NCI-H146 (cell line): ENCODE measurements at places on chromosomes 2 and 18.

GRCh38 chr2:226660124-226660523 lies 139.5 kb downstream of the IRS1 start:
- no peak for DNase-seq

DNA sequence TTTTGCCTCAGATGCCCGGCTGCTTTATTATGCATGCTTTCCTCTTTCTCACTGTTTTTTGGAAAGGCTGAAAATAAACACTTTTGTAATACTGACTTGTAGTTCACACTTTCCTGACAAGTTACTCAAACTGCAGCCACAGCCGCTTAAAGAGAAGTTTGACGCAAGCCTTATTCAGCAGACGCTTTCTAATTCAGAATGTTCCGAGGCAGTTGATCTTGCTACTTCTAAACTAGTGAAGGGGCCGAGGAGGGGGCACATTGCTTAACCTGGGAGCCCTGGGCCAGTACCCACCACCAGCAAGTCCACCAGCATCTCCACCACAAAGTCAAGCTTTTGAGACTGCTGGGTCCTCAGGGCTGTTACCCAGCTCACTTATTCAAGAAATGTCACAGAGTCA lies 71.8 kb upstream of the SPRED2 start:
- DNase-seq, result no peak

- no peak for DNase-seq
These were observed 420.6 kb upstream of the UBE2E3 start for GRCh38 chr2:180559771-180560170.

- DNase-seq, result no peak
These were observed 166.9 kb downstream of the MYO3B start for GRCh38 chr2:170344663-170345346.

DNA sequence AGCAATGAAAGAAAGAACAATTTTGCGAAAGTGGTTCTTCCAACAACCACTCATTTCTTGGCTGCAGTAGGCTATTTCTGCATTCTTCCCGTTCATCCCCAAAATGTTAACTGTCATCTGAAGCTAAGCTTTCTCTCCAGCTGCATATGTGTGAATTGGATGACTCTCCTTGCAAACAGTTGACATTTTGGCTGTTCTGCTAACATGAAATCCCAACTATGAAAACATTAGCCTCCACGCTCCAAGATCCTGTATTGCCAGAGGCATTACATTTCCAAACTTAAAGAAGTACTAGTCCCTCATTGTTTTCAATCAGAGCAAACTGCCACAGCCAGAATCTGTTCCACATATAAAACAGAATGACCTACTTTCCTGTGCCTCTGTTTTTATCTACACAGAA lies 88.5 kb downstream of the TGIF1 start:
- no peak for DNase-seq

- DNase-seq, result no peak
These were observed 558.8 kb downstream of the MBD2 start for GRCh38 chr18:53665701-53666100.

GRCh38 chr2:71340176-71340575 lies 8.6 kb downstream of the ZNF638 start:
- DNase-seq, result no peak

DNA sequence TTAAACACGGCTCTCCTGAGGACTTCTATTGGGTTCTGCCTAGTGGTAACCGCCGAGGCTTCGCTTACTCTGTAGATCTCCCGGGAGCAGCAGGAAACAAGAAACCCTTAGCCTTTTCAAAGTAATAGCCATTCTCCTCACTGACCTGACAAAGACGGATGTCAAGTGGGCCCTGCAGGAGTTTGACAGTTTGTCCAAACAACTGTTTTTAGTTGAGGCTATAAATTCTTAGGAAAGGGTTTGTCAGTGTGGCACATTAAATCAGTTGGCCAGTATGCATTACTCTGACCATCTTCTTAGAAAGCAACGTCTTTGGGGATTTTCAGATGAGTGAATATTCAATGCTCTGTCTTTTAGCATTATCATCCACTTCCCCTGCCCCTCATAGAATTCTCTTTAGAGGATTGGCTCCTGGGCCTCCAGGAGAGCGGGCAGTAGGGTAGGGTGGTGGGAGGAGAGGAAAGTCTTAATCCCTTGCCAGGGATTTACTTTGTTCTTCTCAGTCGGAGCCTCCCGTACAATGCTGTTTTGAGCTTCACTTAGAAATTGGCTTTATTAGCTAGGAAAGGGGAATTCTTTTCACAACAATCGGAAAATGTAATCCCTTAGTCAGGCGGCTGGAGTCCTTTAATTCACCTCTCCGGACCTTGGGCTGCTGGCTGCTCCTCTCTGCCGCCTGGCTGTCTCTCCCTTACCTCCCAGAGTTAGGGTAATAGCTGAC lies 13.3 kb upstream of the C18orf32 start:
- DNase-seq, result peak; percentile 24

- no peak for DNase-seq
These were observed 34.7 kb downstream of the WDR33 start for GRCh38 chr2:127776122-127776780.

- peak; percentile 68 for DNase-seq
These were observed 76.3 kb upstream of the SEC11C start for GRCh38 chr18:59063300-59063906.

DNA sequence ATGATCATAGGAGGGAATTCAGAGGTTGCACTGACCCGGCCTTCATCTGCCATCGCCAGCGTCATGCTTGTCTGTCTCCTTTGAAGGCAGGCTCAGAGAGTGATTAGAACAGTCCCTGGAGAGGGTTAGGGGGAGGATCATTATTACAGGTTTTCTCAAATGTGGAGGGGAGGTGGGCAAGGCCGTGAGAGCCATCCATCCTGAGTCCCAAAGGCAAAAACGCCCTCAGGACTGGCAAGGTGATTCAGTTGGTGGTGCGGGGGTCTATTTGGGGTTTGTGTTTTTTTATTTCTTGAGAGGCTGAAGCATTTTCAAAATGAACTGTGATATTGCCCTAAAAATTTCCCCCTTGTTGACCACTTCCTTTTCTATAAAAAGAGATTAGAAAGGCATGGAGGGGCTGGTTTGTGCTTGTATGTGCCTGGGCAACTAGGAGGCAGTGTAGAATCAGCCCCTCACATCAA lies 39.3 kb upstream of the GYPC start:
- no peak for DNase-seq

- no peak for DNase-seq
These were observed 105.4 kb upstream of the LGALSL start for GRCh38 chr2:64348386-64349130.

DNA sequence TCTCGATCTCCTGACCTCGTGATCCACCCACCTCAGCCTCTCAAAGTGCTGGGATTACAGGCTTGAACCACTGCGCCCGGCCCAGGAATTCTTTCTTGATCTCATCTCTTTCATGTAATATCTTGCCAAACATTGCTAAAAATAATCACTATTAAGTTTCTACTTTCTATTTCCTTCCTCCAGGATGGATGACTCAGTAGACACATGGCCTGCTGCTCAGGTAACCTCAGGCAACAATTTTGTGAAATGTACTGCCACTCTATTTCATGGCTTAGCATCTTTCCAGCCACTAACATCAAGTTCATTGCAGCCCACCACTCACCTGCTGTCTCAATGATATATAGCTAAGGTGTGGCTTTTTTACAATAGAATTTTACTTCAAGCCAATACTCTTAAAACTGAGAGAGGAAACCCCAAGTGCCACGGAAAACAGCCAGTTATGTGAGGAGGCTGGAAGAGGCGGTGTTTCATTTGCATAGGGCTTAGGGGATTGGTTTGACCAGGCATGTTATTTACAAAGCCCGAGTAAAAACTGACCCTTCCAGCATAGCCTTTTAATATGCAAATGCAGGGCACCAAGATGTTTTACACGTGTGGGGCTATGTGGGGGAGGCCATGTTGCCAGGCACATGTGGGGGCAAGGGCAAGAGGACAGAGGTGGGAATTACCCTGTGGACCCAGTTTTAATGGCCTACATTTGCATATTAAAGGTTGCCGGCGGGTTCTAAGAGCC lies 11.3 kb upstream of the SUMO1 start:
- no peak for DNase-seq
